ENCODE measurements at places on chromosomes 16 and 17.

- DNase-seq: no peak
Observed at GRCh38 chr16:54774768-54775167, 155.9 kb upstream of the IRX5 start.

DNA sequence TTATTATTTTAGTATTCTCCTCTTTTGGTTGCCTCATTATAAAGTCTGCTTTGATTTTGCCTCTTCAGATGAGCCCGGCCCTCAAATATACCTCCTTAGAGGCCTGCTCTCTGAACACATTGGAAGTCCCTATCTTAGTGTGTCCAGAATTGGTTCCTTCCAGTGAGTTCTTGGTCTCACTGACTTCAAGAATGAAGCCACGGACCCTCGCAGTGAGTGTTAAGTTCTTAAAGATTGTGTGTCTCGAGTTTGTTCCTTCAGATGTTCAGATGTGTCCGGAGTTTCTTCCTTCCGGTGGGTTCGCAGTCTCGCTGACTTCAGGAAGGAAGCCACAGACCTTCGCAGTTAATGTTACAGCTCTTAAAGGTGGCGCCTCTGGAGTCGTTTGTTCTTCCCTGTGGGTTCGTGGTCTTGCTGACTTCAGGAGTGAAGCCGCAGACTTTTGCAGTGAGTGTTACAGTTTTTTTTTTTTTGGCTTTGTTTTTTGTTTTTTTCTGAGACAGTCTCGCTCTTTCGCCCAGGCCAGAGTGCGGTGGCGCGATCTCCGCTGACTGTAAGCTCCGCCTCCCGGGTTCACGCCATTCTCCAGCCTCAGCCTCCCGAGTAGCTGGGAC is 45.8 kb upstream of the NOS2 start:
- no peak for DNase-seq

DNA sequence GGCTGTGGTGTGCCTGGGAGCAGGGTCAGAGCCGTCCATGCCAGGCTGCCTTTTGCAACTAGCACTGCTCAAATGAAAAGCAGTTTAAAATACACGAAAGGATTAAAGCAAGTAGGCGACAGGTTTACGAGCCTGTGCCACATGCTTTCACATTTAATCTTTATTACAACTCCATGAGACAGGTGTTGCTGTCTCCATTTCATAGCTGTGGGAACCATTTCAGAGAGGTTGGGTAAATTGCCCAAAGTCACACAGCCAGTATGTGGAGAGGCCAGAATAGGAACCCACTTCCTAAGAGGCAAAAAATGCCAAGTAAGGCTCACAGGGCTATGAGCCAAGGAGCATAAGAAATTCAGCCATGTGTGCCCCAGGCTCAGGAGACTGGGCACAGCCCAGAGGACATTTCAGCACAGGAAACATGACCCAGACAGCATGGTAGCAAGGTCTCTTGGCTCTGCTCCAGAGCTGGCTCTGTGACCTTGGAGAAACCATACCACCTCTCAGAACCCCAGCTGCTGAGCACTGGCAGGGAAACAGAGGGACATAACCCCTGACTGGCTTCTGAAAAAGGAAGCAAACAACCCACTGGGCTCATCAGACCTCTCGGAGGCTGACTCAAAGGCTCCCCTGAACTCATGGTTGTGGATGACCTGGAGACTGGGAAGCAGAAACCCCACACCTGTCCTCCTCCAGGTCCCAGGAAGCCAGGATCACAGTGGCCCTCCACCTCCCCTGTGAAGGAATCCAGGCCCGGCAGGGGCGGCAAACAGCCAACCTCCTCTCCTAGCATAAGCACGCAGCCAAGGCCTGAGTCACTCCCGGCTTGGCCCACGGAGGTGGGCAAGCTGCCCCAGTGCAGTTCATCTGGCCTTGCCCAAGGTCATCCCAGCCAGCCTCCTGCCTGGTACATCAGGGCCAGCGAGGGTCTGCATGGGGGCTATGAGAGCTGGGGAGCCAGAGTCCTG is 40.3 kb upstream of the MRPS23 start:
- DNase-seq: peak; percentile 95

DNA sequence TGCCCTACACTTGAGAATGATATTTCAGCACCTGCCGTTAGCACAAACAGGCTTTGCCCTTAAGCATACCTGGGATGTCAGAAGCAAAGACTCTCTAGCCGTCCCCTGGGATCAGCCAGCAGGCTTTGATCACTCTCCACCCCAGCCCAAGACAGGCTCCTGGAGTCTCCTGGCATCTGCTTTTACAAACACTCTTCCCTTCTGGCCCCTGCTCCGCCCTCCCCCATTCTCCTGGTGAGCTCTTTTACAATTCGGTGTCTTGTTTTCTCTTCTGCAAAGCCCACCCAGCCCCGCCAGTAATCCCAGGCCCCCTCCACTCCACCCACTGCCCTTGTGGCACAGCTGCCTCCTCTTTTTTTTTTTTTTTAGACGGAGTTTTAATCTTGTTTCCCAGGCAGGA is 50.4 kb downstream of the KATNIP start:
- no peak for DNase-seq

DNA sequence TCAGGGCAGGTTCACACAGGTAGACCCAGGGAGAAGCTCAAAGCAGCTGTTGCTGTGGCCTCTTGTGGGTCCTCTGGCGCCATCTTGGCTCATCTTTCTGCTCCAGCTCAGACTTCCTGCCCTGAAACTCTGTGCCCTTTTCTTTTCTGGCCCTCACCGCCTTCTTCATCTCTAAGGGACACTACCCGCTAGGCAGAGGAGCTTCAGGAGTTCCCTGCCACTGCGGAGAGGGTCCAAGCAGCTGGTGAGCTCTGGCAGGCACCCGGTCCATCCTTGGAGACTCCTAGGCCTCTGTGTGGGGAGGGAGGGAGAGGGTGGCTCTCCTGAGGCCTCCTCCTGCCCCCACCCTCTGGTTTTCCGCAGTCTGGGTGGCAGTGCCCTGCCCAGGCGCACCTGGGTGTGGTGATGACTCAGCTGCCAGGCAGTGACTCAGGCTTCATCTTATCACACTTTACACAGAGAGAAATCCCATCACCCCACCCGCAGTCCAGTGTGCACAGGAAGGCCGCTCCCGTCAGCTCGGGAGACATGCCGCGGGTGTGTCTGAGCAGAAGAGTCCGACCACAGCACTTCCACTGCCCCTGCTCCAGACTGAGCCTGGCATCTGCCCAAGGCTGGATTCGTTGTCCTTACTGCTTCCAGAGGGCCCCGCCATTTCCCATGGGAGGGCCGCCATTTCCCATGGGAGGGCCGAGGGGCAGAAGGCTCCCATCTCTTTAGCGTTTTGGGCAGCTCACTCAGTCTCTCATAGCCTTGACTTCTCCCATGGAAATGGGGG is 7.3 kb downstream of the NT5C start:
- no peak for DNase-seq

DNA sequence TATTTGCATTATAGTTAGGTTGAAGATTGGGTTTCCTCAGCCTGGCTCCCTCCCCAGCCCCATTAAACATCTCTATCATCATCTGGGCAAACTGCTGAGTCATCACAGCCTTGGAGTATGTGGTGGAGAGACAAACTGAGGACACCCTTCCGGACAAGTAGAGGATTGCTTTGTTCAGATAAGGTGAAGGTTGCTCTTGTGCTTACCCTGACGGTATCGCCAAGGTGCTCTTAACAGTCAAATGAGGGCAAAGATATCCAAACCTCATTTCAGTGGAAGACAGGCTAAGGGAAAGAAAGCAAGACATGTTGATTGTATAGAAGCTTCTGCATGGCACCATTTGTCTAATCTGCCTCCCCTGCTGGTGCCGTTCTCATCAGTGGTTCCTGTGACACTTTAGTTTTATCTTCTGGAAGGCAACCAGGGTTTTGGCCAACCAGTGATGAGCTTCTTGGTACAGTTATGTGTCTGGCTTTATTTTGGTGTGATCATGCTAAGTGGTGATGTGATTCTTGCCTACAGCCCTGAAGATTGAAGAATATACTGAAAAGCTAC is 56.9 kb upstream of the LGALS9 start:
- DNase-seq: no peak

- no peak for DNase-seq
Observed at GRCh38 chr16:12674071-12674470, 129.6 kb downstream of the CPPED1 start.

DNA sequence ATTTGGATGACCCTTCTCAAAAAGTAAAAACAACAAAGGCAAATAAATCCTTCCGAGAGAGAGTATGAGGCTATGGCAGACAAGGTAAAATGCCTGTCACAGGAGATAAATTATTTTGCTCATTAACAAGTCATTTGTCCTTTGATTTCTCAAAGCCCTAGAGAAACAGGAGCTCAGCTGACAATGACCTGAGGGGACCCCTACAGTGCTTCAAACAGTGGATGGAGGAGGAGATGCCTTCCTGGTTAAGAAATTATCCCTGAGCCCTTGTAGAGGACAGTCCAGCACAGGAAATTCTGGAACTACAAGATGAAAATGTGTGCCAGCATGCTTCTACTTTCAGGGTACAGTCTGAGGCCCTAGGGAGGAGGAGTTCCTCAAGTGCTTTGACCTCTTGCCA is 24.0 kb upstream of the RHBDL3 start:
- no peak for DNase-seq

GRCh38 chr17:41444186-41444585 is 3.4 kb upstream of the KRT38 start:
- no peak for DNase-seq

DNA sequence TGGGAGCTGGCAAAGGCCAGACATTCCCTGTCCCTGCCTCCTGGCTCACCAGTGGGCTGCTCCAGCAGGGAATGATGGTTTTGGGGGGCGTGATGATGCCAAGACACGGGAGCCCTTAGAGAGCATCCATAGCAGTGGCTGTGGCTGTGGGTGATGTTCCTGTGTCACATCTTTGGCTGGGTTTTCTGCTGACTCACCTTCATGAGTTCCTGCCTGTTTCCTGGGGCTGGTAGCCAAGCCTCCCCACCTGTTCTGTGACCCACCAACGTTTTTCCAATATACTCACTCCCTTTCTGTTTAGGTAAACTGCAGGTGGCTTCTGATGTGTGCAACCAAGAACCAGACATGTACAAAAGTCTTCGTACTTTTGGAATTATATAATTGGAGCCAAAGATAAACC is 16.5 kb upstream of the NF1 start:
- DNase-seq: no peak

GRCh38 chr17:77796176-77796860 is 162.2 kb upstream of the TNRC6C start:
- peak; percentile 42 for DNase-seq

DNA sequence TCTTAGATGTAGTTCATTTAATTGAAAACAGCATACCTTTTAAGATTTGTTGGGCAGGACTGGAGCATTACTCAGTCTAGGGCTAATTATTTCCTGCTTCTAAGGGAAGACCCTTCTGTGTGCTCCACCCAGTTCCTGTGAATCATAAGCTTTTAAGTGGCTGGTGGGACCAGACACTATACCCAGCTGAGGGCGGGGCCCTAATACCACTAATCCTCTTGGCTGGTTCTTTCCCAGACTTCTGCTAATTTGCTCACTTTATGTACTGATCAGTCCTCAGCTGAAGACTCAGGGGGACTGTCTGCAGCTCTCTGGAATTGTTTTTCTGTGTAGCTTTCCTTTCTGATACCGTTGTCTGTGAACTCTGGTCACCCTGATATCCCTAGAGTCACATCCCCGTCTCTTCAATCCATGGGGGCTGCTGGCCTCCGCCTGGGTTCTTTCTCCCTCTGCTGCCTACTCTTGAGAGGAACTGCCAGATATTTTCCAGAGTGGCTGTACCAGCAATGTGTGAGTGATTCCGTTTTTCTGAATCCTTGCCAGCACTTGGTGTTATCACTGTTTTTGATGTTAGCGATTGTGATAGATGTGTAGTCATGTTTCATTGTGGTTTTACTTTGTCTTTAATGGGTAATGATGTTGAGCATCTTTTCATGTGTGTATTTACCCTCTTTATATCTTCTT is 35.1 kb downstream of the MFSD11 start:
- no peak for DNase-seq

DNA sequence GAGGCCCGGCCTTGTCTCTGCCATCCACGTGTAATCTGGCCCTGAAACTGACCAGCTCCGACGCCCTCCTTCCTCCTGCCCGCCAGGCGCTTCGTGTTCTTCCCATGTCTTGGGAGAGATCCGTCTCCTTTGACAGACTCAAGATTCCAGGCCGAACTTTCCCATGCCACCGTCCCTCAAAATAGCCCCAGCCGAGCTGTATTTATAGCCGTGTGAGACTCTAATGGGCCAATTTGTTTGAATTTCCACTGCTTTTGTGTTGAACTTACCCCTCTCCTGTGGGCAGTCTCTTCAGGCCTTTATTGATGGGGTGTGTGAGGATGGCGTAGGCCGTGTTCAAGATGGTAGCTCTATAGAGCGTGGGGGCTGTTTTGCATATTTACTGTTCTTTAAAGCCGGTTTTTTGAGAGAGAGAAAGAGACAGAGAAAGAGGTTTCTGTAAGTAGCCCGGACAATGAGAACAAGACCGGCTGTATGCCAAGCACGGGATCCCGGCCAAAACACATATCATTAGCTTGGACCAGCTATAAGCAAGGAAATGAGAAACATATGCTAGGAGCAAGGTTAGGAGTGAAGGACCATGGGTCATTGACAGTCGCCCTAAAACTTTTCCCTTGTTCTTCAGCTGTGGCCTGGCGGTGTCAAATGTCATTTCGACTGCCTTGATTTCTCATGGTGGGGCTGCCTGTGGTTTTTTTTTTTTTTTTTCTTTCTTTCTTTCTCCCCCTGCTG is 124.5 kb upstream of the ZFHX3 start:
- no peak for DNase-seq

GRCh38 chr16:54336631-54337204 is 50.1 kb upstream of the IRX3 start:
- DNase-seq: no peak

Measured in ascending aorta (tissue), 2 donors.